ENCODE measurements at places on chromosomes 2 and 18. TPM values are rescaled to one million over a fixed set of nuclear protein-coding genes. Genes with fewer than 3 reads are reported as not detected.

Gene TMEM163
- not detected for total RNA-seq

DNA sequence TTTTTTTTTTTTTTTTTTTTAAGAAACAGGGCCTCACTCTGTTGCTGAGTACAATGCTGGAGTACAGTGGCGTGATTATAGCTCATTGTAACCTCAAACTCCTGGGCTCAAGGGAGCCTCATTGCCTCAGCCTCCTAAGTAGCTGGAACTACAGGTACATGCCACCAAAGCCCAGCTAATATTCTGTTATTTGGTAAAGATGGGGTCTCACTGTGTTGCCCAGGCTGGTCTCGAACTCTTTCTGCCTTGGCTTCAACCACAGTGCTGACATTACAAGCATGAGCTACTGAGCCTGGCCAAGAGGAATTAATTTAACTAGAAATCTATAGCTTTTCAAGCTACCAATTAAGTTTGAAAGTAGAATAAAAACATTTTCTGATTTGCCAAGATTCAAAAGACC lies 27.8 kb downstream of the DYM start:
- no peak for DNase-seq
- H3K27me3 ChIP-seq = no peaks in the 10 kb centered on the region
- H3K4me3 ChIP-seq = no peak overlapping the region
- H3K36me3 ChIP-seq = peaks cover 20% of the 10 kb centered on the region
- no peak overlapping the region for H3K27ac ChIP-seq

DNA sequence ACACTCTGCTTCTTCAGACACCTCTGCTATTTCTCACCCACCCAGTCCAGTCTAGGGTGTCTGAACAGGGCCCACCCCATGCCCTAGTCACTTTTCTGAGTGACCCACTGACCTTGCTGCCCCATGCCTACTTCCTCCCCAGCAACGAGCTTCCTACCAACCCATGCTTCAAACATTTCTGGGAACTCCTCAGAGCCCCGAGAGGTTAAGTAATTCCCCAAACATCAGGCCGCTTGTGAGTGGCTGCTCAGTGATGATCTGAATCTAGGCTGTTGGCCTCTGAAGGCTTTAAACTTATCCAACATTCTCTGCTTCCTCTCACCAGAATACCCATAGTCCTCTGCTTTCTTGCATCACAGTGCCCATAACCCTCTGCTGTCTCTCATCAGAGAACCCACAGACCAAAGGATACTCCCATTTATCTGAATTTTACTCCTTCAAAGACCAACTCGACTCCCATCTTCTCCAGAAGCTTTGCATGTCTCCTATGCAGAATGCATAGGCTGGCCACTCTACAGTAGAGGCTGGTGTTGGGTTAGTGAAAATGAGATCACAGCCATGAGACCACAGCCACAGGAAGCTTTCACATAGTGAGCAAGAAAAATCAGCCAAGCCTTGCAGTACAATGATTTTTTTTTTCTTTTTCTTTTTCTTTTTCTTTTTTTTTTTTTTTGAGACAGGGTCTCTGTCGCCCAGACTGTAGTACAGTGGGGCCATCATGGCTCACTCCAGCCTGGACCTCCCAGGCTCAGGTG lies 309.5 kb upstream of the LYPD1 start:
- no peak for DNase-seq
- H3K36me3 ChIP-seq = no peaks in the 10 kb centered on the region

GRCh38 chr2:189218236-189218635 lies 38.7 kb upstream of the COL5A2 start:
- H3K4me1 ChIP-seq = no peaks in the 10 kb centered on the region
- H3K27ac ChIP-seq = no peak overlapping the region
- H3K36me3 ChIP-seq = no peaks in the 10 kb centered on the region

All from activated CD4-positive, alpha-beta T cell treated with anti-CD3 and anti-CD28 coated beads, Interleukin-2, amount 10 ng/mL, durations not matched to agents 7 days and 5 days (primary cell).